ENCODE measurements at places on chromosomes 12 and 14.

GRCh38 chr14:69246331-69246730 is 13.6 kb upstream of the GALNT16 start:
- no peak for DNase-seq

DNA sequence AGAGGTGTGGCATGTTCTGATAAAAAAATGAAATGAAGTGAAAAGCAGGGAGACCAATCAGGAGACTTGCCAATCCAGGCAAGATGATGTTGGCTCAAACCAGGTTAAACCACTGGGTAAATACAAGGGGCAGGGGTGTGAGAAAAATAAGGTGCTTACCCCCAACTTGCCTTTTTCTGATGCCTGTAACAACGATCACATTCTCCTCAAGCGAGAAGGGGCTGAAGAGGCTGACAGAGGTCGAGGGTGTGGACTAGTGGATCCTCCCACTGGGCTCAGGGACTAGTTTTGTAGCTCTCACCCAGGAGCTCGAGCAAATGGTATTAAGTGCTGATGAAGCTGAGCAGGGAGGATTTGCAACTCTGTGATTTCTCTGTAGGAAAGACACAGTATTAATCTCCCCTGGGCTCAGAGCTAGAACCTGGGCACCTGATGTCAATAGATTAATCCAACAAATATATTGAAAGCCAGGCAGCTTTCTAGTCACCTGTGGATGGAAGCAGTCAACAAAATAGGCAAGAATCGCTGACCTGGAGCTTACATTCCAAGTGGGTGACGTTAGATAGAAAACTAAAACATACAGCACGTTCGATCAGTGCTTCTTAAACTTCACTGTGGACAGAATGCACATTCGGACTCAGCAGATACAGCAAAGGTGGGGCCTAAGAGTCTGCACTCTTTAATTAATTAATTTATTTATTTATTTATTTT is 15.2 kb upstream of the EAPP start:
- no peak for DNase-seq

GRCh38 chr14:20455355-20456300 is 602 bp downstream of the APEX1 start:
- DNase-seq: peak; percentile 84

DNA sequence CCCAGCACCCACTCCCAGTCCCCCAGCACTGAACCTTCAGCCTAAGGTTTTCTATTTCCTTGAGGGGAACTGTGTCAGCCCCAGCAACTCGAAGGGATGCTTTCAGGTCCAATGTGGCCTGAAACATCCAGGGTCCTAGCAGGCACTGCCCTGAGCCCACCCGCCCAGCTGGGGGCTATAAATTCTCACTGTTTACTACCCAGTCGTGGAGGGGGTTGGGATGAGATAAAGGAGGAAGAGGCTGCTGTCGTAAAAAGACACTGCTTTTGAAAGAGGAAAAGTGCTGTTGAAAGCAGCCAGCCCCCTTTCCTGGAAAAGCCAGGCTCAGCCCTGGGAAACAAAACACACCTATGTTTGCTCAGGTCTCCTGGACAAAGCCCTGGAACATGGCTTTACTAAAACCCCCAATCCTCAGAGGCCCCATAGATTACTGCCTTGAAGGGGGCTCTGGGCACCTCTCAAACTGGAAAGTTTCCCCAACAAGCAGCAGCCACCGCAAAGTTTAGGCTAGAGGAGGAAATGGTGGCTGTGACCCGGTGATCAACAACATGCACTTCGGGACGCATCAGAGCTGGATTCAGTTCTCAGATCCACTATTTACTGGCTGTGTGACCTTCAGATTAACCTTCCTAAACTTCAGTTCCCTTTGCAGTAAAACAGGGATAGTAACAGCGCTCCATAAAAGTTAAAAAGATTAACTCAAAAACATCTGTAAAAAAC is 51.0 kb downstream of the ACTN1 start:
- no peak for DNase-seq

GRCh38 chr12:45762185-45763110 is 32.9 kb downstream of the ARID2 start:
- peak; percentile 16 for DNase-seq

GRCh38 chr14:52987042-52987441 is 36.2 kb upstream of the FERMT2 start:
- DNase-seq: no peak

GRCh38 chr12:57066245-57066644 is 12.3 kb downstream of the NEMP1 start:
- DNase-seq: no peak

GRCh38 chr12:2509137-2509536 is 285.6 kb upstream of the FKBP4 start:
- no peak for DNase-seq

GRCh38 chr14:93549595-93549994 is 118.9 kb downstream of the UNC79 start:
- DNase-seq: no peak

GRCh38 chr12:70444903-70445302 is 78.8 kb downstream of the KCNMB4 start:
- DNase-seq: no peak

DNA sequence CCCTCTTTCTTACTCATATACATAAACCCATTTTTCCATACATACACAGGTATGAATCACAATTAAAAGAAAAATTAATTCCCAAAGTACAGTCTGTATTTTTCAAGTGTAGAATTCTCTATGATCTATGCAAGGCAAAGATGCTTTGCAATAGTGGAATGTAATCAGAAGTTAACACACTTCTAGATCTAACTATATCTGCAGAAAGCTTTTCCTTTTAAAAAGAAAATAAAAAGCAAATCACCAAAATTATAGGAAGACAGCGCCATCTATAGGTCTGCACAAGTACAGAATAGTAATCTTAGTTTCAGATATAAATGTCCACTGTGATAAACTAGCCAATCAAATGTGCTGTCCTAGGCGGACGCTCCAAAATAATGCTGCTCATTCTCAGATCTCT is 22.0 kb downstream of the SLC25A21 start:
- DNase-seq: peak; percentile 11

GRCh38 chr12:111434680-111435338 is 29.1 kb downstream of the SH2B3 start:
- DNase-seq: no peak

- no peak for DNase-seq
Observed at GRCh38 chr12:124380796-124381455, 86.0 kb downstream of the RFLNA start.

- DNase-seq: no peak
Observed at GRCh38 chr12:121628037-121628436, 1.7 kb downstream of the ORAI1 start.

DNA sequence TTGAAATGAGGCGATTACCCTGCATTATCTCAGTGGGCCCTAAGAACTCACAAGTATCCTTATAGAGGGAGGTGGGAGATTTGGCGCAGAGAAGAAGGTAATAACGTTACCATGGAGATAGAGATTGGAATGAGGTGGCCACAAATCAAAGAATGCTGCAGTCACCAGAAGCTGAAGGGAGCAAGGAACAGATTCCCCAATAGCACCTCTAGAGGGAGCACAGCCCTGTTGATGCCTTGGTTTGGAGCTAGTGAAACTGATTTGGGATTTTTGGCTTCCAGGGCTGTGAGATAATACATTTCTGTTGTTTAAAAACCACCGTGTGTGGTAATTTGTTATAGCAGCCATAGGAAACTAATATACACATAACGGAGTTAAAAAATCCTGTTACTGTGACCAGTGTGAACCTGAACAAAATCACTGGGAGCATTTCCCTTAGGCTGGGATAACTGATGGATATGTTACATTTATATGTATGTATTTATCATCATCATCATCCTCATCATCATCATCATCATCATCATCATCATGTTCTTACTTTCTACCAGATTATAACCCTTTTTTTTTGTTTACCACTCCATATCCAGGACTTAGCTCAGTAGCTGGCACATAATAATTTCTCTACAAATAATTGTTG is 100.3 kb downstream of the LIN7A start:
- peak; percentile 40 for DNase-seq

DNA sequence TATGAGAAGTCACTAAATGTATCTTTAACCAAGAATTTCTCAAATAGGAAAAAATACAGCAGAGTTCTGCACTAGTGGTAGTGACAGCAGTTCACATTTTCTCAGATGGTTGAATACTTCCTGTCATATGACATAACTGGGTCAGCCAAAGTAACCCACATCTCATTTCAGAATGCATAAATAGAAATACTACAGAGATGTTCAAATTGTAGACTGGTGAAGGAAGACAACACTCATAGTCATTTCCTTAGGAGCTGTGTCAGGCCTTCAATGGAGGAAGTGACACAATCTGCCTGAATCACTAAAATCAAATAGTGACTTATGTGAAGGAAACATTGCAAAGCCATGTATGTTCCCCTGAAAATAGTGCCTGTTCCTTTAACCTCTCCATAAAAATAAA is 32.4 kb downstream of the FERMT2 start:
- no peak for DNase-seq

- DNase-seq: no peak
Observed at GRCh38 chr12:108332791-108333382, 6.2 kb downstream of the CMKLR1 start.

DNA sequence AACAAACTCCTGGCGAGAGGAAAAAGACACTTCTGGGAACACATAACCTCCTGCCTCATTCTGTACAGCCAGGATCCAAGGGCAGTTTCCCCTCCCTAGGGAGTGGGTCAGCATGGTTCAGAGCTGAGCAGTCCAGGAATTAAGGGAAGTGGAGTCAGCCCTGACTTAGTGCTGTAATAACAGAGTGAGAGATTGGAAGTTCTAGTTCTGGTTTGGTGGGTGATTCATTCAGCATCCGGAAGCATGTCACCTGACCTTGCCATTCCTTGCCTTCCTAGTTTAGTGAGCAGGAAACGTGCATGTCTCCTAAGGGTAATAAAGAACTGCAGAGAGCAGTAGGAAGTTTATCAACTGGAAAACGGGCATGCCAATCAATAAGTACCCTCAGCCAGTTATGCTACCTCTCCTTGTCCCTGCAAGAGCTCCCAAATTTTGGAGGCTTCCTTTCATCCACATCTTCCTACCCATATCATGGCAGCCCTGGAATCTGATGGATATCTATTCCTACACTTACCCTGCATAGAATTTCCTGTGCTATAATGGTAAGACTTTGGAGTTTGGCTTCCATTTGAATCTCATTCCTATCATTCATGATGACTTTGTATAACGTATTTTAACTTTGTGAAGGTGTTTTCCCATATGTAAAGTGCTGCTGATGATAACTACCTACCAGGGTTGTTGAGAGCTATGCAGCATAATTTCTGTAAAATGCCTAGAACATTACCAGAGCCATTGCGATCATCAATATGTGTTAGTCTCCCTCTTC is 28.5 kb upstream of the MAGOHB start:
- no peak for DNase-seq

- DNase-seq: no peak
Observed at GRCh38 chr14:76772300-76773187, 11.3 kb downstream of the VASH1 start.

DNA sequence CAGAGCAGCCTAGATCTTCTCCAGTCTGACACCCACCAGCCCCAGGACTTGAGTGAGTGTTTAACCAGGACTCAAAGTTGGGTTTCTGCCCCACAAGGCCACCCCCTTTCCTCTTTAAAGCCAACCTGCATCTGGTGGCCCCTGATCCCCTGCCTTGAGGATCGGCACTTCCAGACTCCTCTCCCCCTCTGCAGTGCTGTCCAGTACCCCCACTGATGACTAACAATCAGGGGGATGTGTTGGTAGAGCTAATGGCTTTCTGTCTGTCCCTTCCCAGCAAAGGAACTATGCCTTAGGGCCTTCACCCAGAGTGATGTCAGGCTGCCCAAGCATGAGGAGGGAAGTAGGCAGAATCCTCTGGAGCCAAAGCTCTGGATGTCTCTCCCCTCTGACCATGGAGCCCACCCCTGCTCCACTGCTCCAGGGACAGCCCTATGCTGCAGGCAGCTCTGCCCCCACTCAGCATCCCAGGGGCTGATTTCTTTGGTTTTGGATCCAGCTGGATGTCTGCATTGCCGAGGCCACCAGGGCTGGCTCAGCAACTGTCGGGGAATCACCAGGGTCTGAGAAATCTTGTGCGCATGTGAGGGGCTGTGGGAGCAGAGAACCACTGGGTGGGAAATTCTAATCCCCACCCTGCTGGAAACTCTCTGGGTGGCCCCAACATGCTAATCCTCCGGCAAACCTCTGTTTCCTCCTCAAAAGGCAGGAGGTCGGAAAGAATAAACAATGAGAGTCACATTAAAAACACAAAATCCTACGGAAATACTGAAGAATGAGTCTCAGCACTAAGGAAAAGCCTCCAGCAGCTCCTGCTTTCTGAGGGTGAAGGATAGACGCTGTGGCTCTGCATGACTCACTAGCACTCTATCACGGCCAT is 42.9 kb downstream of the DAD1 start:
- DNase-seq: no peak

DNA sequence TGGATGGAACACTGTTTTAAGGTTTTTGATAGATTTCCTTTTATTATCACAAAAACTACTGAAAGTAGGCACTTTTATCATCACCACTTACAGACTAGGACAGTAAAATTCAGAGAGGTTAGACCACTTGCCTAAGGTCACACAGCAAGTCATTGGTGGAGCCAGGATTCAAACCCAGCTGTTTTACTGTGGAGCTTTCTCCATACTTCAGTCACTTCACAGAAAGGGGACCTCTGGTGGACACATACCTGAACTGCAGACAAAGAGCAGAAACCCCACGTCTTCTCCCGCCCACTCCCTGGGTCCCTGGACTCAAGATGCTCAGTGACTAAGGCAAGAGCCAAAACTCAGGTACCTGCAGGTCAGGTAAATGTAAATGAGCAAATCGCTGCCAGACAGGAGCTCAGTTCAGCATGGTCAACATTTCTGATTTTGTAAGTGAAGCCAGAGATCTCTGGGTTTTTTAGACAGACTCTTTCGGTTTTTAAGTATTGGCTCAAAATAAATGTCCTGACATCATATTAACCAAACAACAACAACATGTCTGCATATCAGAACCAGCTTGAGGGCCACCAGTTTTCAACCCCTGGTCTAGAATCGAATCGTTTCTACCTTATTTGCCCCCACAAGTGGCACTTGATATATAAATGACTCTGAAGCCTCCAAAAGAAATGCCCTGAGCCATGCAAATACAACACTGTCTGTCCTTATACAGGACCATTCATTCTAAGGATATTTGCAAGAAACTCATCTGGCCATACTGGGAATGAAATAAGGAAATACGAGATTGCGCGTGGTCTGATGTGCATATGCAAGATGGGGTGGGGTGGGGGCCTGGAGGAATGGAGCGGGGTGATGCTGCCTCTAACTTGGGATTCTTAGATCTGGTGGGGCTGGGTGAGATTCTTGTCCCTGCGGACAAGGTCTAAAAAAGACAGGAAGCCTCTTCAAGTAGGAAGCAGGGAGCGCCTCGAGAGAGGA is 110.9 kb downstream of the KSR2 start:
- DNase-seq: peak; percentile 37

DNA sequence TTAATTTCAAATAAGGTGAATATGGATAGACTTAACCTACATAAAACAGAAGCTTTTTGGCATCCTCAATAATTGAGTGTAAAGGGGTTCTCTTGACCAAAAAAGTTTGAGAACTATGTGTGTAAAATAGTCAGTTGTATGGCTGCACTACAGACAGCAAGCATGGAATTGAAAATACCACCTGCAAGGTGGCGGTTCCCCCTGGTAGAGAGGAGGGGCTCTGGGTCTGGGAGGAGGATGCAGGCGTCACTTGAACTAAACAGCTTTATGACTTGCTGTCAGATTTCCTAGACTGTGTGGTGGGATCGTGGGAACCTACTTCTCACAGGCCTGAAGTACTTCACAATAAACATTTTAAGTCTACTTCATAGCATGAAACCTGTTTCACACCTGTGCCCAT is 6.3 kb downstream of the EVL start:
- no peak for DNase-seq

- no peak for DNase-seq
Observed at GRCh38 chr12:108784270-108784669, 53.0 kb upstream of the CORO1C start.

GRCh38 chr12:81668475-81668874 is 90.7 kb downstream of the PPFIA2 start:
- DNase-seq: no peak
